ENCODE measurements at places on chromosomes 4 and X.

- H3K36me3 ChIP-seq, result no peaks in the 10 kb centered on the region
- H3K4me3 ChIP-seq, result no peak overlapping the region
- no peak overlapping the region for H3K27ac ChIP-seq
- H3K4me1 ChIP-seq, result no peaks in the 10 kb centered on the region
Measured at GRCh38 chrX:44002567-44002966, 29.4 kb upstream of the NDP start.

GRCh38 chr4:84878546-84878945 is 87.9 kb downstream of the WDFY3 start:
- no peaks in the 10 kb centered on the region for H3K27me3 ChIP-seq
- no peak overlapping the region for H3K4me3 ChIP-seq
- no peaks in the 10 kb centered on the region for H3K4me1 ChIP-seq
- no peak for DNase-seq

- H3K36me3 ChIP-seq, result no peaks in the 10 kb centered on the region
- no peaks in the 10 kb centered on the region for H3K27me3 ChIP-seq
- no peak for DNase-seq
- no peak overlapping the region for H3K27ac ChIP-seq
- H3K4me3 ChIP-seq, result no peak overlapping the region
Measured at GRCh38 chr4:10565166-10565780, 108.0 kb upstream of the ZNF518B start.

DNA sequence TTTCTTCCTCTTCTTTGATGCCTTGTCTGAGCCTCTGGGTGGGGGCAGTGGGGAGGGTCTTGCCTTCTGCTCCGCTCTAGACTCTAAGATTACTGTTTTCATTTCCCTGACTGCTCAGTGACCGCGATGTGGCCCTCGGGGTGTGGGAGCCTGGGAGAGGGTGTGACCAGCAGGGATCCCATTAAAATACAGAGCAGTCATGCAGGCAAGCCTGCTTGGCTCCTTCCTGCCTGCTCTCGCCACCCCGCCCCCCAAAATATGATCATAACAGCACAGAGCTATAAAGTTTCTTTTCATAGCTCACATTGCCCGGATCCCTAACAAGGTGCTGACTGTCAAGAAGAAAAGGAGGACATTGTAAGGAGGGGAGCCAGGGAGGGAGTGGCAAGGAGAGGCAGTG is 332.9 kb downstream of the RAB28 start:
- no peaks in the 10 kb centered on the region for H3K4me1 ChIP-seq
- no peak overlapping the region for H3K4me3 ChIP-seq
- H3K27ac ChIP-seq, result no peak overlapping the region
- DNase-seq, result no peak

GRCh38 chr4:147198411-147199051 is 252.9 kb upstream of the TTC29 start:
- no peaks in the 10 kb centered on the region for H3K36me3 ChIP-seq
- no peak overlapping the region for H3K4me3 ChIP-seq
- H3K27ac ChIP-seq, result 0 out of 2 replicates have a peak overlapping the region, but pooled peaks have one; percentile 9
- H3K4me1 ChIP-seq, result no peaks in the 10 kb centered on the region
- H3K27me3 ChIP-seq, result no peaks in the 10 kb centered on the region
- DNase-seq, result no peak

GRCh38 chr4:151583157-151583914 is 174.4 kb downstream of the FHIP1A start:
- no peaks in the 10 kb centered on the region for H3K4me1 ChIP-seq
- no peak overlapping the region for H3K27ac ChIP-seq
- no peaks in the 10 kb centered on the region for H3K27me3 ChIP-seq
- no peak overlapping the region for H3K4me3 ChIP-seq
- 0 out of 2 replicates have a peak, but pooled peaks cover 2% of the 10 kb centered on the region for H3K36me3 ChIP-seq

DNA sequence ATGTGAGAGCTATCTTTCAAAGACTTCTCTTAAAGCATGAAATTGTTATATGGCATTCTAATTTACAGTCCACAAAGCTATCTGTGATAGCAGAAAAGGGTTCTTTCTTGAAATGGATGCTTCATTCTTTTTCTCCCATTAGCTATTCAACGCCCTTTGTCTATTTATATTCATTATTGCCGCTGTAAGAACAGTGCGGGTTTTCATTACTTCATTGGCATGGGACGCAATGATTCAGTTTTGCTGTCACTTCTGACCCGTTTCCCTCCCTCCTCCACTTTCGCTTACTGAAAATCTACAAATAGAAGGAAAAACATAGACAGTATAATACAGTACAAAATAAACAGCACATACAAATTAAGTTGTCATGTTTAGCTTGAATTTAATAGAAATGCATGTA is 394.6 kb downstream of the PCDH7 start:
- no peaks in the 10 kb centered on the region for H3K36me3 ChIP-seq
- no peak for DNase-seq
- no peak overlapping the region for H3K4me3 ChIP-seq

- peaks cover 35% of the 10 kb centered on the region for H3K27me3 ChIP-seq
- DNase-seq, result no peak
- H3K27ac ChIP-seq, result no peak overlapping the region
- H3K36me3 ChIP-seq, result no peaks in the 10 kb centered on the region
Measured at GRCh38 chr4:186105647-186106321, 1.3 kb downstream of the FAM149A start.

DNA sequence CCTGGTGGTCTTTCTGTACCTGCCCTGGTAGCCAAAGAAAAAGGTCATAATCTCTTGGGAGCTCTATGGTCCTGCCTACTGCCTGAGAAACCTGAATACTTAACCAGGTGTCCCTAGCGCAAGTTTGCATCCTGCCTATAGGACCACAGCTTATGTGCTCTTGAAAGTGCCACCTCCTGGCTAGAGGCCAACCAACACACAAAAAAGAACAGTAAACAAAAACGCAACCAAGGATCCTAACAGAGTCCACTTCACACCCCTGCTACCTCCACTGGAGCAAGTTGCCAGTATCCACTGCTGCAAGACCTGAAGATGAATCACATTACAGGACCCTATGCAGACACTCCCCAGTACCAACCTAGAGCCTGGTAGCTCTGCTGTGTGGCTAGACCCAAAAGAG is 103.2 kb upstream of the PABPC5 start:
- no peaks in the 10 kb centered on the region for H3K27me3 ChIP-seq
- no peaks in the 10 kb centered on the region for H3K36me3 ChIP-seq
- H3K27ac ChIP-seq, result no peak overlapping the region
- no peak for DNase-seq

- H3K4me1 ChIP-seq, result no peaks in the 10 kb centered on the region
- no peak overlapping the region for H3K27ac ChIP-seq
- no peak for DNase-seq
- no peaks in the 10 kb centered on the region for H3K36me3 ChIP-seq
- H3K27me3 ChIP-seq, result no peaks in the 10 kb centered on the region
Measured at GRCh38 chr4:150126864-150127203, 48.6 kb downstream of the DCLK2 start.

GRCh38 chr4:163201358-163201757 is 34.7 kb upstream of the NAF1 start:
- no peak overlapping the region for H3K4me3 ChIP-seq
- no peak for DNase-seq
- H3K4me1 ChIP-seq, result no peaks in the 10 kb centered on the region
- no peaks in the 10 kb centered on the region for H3K27me3 ChIP-seq
- no peak overlapping the region for H3K27ac ChIP-seq

DNA sequence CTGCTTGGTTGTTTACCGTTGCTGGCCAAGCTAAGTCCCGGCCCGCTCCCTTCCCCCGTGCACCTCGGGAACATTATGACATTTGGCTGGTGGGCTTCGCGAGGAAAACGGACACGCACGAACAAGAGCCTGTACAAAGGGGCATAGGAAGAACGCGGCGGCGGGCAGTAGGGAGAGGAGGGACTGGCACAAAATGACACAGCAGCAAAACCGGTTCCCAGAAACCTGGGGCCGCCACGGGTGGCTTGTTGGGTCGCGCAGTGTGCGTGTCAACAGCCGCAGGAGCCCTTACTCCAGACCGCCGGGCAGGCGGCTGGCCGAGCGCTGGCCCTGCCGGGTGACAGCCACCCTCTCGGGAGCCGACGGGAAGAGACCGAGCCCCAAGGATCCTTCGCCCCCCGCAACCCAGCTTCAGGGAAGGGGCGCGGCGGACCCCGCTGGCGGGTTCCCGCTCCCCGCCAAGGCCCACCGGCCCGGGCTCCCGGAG is 1.6 kb upstream of the LIN54 start:
- H3K27ac ChIP-seq, result no peak overlapping the region
- peak overlapping the region; percentile 69 for H3K4me3 ChIP-seq
- H3K36me3 ChIP-seq, result no peaks in the 10 kb centered on the region

DNA sequence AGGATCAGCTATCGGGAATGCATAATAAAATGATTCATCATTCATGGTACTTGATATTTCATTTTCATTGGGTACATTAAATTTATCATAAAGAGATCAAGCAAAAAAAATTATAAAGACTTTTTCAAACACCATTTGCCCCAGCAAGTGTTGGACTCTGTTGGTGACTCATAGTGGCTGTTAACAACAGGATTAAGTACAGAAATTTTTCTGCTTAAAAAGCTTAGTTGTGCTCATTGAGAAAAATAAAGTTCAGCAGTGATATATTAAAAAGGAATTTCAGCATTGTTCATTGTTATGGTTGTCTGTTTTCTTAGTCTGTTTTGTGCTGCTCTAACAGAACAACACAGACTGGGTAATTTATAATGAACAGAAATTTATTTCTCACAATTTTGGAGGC is 86.2 kb upstream of the PCDH10 start:
- H3K4me3 ChIP-seq, result no peak overlapping the region
- H3K27ac ChIP-seq, result no peak overlapping the region
- H3K4me1 ChIP-seq, result no peaks in the 10 kb centered on the region
- no peak for DNase-seq
- no peaks in the 10 kb centered on the region for H3K36me3 ChIP-seq

DNA sequence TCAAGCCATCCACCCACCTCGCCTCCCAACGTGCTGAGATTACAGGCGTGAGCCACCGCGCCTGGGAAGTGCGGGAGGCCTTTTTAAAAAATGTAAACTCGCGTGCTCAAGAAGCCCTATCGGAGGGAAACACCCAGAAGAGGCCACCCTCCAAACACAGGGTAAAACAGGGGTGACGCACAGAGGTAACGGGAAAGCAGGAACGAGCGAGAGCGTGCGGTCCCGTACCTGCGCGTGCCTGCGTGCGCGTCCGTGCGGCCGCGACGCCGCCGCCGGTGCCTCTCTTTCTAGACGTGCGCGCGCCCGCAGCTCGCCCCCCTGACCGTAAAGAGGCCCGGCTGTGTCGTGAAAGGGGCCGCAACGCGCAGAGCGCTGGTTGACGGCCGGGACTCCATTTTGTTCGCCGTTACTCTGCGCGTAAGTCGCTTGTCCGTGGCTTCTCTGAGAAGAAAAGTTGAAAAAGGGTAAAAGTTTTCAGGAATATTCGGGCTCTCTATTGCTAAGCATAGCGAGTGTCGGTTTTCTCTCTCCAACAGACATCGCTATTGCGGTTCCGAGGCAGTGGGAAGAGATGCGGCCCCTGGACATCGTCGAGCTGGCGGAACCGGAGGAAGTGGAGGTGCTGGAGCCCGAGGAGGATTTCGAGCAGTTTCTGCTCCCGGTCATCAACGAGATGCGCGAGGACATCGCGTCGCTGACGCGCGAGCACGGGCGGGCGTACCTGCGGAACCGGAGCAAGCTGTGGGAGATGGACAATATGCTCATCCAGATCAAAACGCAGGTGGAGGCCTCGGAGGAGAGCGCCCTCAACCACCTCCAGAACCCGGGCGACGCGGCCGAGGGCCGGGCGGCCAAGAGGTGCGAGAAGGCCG is at the start of gene MRFAP1:
Gene MRFAP1, plus strand, starts transcription at position 394 of the 872 bp plus-strand sequence. Its CDS starts 178 bp downstream, at position 572.
- H3K4me1 ChIP-seq, result no peaks in the 10 kb centered on the region
- H3K27ac ChIP-seq, result peak within 1 kb of the TSS; percentile 82
- peak within 1 kb of the TSS; percentile 100 for H3K4me3 ChIP-seq
- peak; percentile 89 for DNase-seq
- H3K27me3 ChIP-seq, result no peaks in the 10 kb centered on the region

- no peak overlapping the region for H3K27ac ChIP-seq
- no peak for DNase-seq
- no peak overlapping the region for H3K4me3 ChIP-seq
- H3K27me3 ChIP-seq, result no peaks in the 10 kb centered on the region
Measured at GRCh38 chr4:89727238-89727637, 109.7 kb downstream of the SNCA start.

DNA sequence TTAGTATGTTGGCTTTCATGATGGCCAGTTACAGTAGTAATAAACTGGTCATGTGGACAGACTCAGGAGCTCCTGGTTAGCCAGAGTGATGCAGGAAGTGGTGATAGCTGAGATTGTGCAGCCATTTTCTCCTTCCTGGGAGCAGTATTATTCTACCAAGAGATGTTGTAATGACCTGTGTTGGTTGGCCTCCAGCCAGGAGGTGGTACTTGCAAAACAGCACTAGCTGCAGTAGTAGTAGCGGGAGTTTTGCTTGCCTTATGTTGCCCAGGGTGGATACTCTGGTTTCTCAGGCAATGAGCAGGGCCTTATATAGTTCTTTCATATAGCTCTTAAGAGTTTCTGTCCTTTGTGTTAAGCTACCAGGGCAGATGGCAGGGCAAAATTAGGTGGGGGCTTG is 998.8 kb downstream of the GLUD2 start:
- H3K36me3 ChIP-seq, result no peaks in the 10 kb centered on the region
- no peaks in the 10 kb centered on the region for H3K27me3 ChIP-seq
- DNase-seq, result no peak
- no peaks in the 10 kb centered on the region for H3K4me1 ChIP-seq
- no peak overlapping the region for H3K27ac ChIP-seq

- H3K4me1 ChIP-seq, result no peaks in the 10 kb centered on the region
- no peaks in the 10 kb centered on the region for H3K27me3 ChIP-seq
- H3K27ac ChIP-seq, result no peak overlapping the region
- no peak for DNase-seq
Measured at GRCh38 chr4:2101346-2102044, 42.4 kb downstream of the NAT8L start.

GRCh38 chr4:120065974-120066516 is 603 bp downstream of the MAD2L1 start:
- DNase-seq, result no peak
- H3K4me1 ChIP-seq, result peaks cover 6% of the 10 kb centered on the region
- H3K4me3 ChIP-seq, result peak overlapping the region; percentile 86
- H3K27ac ChIP-seq, result peak overlapping the region; percentile 92
- H3K36me3 ChIP-seq, result peaks cover 10% of the 10 kb centered on the region

DNA sequence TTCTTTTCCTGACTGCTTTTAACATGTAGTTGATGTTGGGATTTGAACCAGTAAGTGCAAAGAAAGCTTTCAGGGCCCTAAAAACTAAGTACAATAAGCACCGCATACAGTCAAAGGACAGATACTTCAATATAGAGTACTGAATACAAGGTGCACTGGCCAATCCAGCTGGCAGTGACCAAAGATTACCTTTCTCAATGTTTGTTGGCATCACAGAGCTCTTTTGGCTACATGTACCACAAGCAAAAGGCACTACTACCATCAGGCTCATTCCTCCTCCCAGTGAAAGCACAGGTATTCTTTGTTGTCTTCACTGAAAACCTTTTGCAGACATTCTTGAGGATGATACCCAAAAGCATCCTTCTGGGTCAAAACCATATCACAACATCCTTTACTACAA is 65.2 kb upstream of the ZCCHC13 start:
- peaks cover 29% of the 10 kb centered on the region for H3K36me3 ChIP-seq

DNA sequence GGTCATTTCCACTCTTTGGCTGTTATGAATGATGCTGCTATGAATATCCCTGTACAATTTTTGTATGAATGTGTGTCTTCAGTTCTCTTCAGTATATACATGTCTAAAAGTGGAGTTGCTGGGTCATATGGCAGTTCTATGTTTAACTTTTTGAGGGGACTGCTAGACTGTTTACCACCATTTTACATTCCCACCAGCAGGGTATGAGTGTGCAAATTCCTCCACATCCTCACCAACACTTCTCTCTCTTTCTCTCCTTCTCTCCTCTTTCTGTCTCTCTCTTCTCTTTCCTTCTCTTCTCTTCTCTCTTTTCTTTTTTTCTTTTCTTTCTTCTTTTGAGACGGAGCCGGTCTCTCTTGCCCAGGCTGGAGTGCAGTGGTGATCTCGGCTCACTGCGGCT is 7.8 kb downstream of the WWC2 start:
- H3K27ac ChIP-seq, result no peak overlapping the region
- no peak for DNase-seq
- peaks cover 13% of the 10 kb centered on the region for H3K4me1 ChIP-seq

All from H1 (cell line).